Activated CD4-positive, alpha-beta T cell treated with anti-CD3 and anti-CD28 coated beads for 48 hours (primary cell): ENCODE measurements at places on chromosomes 7 and 10.

DNA sequence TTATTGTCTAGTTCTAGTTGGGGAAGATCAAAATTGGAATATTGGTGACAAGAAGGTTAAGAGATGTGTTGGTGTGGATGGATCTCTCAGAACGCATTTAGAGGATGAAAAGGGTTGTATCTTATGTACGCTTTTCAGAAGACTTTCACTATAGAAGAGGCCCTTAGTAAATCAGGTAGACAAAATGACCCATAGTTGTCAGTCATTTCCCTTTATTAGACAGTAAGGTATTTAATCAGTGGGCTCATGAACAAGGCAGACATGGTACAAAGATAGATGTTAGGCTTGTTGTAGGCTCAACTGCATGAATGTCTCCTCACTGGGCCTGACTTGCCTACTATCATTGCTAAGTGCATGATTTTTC is 359.2 kb downstream of the PHF14 start:
- DNase-seq = no peak

- no peak for DNase-seq
Observed at GRCh38 chr10:11442001-11442773, 169.3 kb downstream of the USP6NL start.

DNA sequence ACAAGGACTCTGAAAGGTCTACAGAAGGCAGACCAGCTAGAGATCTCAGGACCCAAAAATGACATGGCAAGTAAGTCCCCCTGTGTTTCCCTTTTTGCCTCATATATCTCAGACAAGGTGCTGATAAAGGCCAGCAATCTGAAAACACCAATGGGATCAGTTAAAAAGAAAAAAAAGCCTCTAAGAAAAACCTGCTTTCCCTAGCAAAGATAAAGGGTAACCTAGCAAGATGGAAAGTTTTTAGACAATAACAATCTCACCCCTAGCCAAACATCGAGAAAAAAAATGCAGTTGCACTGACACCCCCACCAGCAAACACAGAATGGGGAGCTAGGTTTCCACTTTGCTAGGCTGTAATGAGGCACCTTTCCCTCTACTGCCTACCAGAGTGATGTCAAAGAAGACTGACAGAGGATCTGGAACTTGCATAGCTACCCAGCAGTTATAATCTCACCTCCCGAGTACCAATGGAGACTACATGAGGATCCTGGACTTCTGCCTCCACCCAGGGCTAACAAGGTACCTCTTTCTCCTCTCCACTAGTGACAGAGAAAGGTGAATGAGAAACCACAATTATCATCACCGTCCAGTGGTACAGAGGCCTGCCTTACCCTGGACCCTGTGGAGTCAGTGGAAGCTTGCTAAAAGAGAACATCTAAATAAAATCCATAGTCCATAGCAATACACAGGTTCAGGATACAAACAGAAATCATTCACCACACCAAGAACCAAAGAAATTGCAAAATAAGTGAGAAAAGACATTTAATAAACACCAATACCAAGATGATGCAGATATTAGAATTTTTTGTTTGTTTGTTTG is 240.8 kb downstream of the ARHGAP12 start:
- no peak for DNase-seq

- peak; percentile 70 for DNase-seq
Observed at GRCh38 chr10:102612964-102613275, 31.4 kb upstream of the TRIM8 start.

GRCh38 chr10:29628311-29628710 is 6.5 kb downstream of the SVIL start:
- no peak for DNase-seq

- no peak for DNase-seq
Observed at GRCh38 chr7:122983261-122983660, 12.2 kb downstream of the TAS2R16 start.

GRCh38 chr7:100604976-100605911 is 3.1 kb downstream of the PCOLCE start:
- peak; percentile 61 for DNase-seq

- DNase-seq = no peak
Observed at GRCh38 chr7:2049782-2050510, 182.8 kb downstream of the MAD1L1 start.

DNA sequence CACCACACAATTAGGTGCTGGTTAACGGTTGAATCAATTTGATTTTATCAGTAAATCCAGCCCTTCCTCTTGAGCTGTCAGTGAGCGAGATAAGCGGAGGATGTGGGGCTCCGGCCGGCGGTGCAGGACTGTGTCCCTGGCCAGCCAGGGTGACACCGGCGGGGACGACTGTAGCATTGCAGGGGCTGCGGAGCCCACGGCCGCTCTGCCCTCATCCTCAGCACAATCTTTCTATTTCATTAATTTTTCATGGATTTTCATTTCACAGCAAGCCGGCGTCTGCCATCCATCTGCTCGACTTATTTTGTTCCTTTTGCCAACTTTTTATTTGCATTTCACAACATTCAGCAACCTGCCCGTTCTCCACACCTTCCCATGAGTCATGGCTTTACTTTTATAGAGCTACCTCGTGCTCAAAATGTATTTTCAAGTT is 4.7 kb downstream of the ADARB2 start:
- no peak for DNase-seq

GRCh38 chr10:83680470-83680891 is 458.8 kb upstream of the GHITM start:
- DNase-seq = peak; percentile 26

DNA sequence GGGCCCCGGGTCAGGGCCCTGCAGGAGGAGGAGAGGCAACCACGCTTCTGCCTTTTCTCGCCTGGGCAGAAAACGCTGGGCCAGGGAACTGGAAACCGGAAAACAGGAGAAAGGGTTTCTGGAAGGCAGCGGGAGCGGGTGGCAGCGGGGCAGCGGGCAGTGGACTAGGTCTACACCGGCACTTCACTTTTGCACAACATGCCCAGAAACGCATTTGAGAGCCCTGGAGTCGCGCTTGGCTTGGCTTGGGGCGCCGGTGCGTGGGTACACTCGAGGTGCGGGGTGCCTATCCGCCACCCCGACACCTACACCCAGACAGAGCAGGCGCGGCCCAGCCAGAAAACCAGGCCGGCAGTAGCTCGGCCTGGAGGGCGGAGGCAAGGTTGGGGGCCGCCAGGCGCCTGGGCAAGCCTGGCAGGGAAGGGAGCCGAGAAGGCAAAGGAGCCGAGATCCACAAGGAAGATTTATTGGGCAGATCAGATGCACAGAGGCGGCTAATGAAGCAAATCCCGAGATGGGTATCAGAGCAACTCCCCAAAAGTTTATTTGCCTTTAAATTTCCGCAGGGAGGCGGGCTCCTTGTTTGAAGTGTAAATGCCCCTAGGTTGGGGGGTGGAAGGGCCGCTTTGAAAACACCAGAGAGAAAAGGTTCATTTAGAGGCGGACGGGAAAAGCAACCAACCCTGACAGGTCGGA is 3.2 kb upstream of the PAX2 start:
- no peak for DNase-seq

DNA sequence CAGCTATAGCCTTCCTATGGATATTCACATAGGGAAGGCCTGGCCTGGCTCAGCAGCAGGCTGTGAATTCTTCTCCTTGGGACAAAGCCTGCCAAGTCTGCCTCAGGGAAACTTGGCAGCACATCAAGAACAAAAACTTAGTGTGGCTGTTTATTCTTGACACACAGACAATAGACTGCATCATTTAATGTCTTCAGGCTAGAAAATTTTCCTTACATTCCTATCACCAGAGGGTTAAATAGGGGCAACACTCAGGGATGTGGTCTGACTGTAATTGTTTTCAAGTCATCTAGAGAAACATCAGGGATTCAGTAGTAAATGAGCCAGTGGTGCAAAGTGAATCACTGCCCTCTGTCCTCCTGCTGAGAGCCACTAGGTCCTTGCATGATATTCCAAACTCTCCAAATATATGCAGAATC is 137.3 kb downstream of the SEMA3C start:
- DNase-seq = no peak

- no peak for DNase-seq
Observed at GRCh38 chr10:614139-614711, 75.2 kb downstream of the DIP2C start.

GRCh38 chr10:130969700-130970099 is 341.8 kb downstream of the TCERG1L start:
- DNase-seq = no peak

DNA sequence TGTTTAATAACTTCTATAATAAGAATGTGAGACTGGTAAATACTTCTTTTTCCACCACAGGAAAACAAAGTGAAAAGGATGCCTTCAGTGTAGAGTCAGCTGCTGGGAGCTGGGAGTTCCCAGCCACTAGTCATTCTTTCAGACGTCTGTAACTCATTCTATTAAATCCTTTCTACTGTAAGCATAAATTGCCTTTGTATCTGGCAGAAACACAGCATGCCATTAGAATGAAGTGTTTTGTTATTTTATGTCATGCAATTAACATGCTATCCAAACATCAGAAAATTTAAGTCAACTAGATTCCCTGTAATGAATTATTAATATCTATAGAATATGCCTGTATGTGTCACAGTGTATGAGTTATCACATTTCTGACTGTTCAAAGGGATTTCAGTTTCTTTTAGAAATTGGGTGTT is 14.3 kb downstream of the BPGM start:
- no peak for DNase-seq

GRCh38 chr10:27744802-27745731 is 552 bp downstream of the MKX start:
- peak; percentile 32 for DNase-seq

- no peak for DNase-seq
Observed at GRCh38 chr10:43703286-43703685, 54.6 kb upstream of the ZNF32 start.

- no peak for DNase-seq
Observed at GRCh38 chr7:17678896-17679295, 261.4 kb downstream of the SNX13 start.

GRCh38 chr10:71899665-71900412 is 48.8 kb upstream of the PSAP start:
- DNase-seq = no peak

- no peak for DNase-seq
Observed at GRCh38 chr10:78371136-78371535, 337.5 kb downstream of the RPS24 start.

DNA sequence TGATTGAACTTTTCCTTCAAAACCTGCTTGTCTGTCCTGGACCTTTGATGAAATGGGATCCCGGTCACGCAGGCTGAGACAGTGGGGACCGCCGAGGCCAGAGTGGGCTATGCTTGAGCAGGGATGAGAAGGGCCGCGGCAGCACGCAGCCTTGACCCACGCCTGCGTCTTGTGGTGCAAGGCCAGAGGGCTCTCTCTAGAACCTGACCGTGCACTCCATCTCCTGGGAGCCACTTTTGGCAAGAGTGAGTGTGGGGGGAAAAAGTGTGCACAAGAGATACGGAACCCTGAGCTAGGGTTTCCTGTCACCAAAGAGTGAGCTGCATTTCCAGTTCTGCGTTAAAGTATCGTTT is 42.4 kb downstream of the WIPI2 start:
- no peak for DNase-seq

DNA sequence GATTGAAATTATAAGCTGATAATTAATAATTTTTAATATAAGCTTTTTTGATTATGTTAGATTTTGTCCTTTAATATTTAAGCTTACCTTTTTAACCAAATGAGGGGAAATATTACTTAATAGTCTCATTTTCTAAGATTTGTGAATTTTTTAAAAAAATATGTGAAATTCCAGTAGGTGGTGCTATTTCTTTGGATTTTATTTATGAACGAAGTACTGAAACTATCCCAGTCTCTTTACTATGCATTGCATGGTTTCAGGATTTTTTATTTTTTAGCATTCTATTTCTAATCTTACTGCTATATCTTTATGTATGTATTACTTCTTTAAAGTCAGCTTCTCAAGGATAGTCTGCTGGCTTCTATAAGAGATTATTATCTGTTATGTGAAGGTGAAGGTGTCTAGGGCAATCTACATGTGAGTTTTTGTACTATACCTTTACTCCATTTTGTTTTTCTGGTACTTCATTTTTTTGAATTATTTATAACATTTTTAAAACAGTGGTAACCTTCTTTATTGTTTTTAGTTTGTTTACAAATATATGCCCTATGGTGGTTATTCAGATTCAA is 78.3 kb downstream of the ATRNL1 start:
- no peak for DNase-seq

GRCh38 chr7:32293833-32294232 is 196.3 kb downstream of the LSM5 start:
- no peak for DNase-seq

DNA sequence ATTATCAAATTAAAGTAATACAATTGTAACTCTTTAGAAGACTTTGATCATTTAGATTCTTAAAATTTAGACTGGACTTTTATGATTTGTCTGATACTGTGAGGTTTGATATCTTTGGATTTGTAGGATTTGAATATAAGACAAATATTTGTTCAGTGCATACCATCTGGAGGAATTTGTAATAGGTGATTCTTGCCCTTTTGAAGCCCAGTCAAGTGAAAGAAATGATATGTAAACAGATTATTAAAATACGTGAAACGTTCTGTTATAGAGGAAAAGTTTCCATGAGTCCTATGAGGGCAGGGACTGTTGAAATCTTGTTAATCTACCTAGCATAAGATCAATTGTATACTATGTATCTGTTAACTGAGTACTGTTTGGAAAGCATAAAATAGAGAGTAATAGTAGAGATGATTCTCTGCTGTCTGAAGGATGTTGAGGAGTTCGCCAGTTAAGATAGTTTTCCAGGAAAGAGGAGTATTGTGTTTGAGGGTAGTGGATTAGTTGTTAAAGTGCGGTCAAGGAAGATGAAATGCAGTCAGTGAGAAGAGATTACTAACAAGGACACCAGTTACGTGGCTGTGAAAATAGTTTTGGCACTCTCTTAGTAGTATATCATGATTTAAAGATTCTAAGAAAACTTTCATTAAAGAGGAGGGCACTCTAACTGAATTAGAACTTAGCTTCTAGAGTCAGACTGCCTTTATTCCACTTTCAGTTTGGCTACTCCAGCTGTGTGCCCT is 14.4 kb downstream of the PDCD4 start:
- no peak for DNase-seq

- no peak for DNase-seq
Observed at GRCh38 chr10:65346466-65346865, 1579.4 kb upstream of the LRRTM3 start.

DNA sequence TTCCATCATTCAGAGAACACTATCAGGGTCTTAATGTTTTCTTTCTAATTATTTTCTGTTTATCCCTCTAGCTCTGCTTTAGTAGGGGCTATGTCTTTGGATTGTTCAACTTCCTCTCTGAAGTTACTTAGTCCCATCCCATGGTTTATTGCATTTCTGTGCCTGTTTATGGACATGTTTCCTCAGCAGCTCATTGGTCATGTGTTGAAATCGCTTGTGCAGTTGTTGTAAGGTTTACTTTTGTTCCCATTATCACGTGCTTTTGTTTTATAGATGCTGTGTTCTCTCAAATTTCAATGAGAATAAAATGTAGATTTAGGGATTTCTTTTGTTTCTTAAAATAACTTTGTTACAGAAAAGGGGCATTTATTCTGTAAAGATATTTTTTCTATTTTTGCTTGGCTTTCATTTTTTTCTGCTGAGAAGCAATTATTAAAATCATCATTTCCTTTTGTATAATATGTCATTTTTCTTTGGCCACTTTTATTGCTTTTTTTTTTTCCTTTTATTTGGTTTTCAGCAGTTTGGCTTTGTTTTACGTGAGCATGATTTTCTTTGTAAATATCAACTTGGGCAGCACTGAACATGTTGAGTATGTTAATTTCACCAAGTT is 110.9 kb downstream of the CCDC7 start:
- no peak for DNase-seq

GRCh38 chr7:32378988-32379387 is 111.2 kb downstream of the LSM5 start:
- no peak for DNase-seq

- no peak for DNase-seq
Observed at GRCh38 chr7:37665352-37666022, 18.1 kb upstream of the GPR141 start.

- peak; percentile 64 for DNase-seq
Observed at GRCh38 chr10:30437031-30437841, 3.3 kb downstream of the MAP3K8 start.

GRCh38 chr7:47418601-47419309 is 163.2 kb downstream of the TNS3 start:
- DNase-seq = no peak
